ENCODE measurements at places on chromosomes 4 and X. TPM values are rescaled to one million over a fixed set of nuclear protein-coding genes. Genes with fewer than 3 reads are reported as not detected.

- DNase-seq: no peak
Observed at GRCh38 chr4:13588954-13589353, 38.6 kb downstream of the BOD1L1 start.

DNA sequence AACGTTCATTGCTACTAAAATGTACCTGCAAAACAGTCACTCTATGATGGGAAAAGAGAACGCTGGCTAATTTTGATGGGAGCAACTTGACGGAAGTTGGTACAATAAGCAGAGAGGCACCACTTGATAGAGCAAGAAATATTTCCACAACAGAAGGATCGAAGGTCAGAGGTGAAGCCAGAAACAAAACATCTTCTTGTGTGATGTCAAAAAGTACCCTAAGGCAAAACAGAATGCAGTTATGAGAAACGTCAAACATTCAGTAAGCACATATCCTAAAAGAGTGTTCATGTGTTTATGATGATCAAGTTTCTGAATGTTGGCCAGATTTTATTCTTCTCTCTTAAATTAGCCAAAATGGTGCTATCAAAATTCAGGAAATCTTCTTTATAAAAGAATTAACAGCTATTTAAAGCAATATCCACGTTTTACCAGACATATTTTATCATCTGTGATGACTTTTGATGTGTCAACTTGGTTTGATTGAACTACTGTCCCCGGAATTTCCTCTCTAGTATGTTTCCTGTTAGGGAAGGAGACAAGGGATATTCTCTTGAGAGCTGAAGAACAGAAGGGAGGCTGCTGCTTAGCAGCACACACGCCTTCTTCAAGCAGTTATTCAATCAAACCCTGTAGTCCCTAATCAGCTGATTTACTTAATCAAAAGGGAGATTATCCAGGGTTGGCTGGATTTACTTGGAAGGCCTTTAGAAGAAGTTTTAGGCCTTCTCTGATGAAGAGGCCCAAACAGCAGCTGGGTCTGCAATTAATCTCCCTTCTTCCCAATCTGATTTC is 15.7 kb downstream of the AASDH start:
- DNase-seq: no peak

Gene F11
- total RNA-seq: not detected

DNA sequence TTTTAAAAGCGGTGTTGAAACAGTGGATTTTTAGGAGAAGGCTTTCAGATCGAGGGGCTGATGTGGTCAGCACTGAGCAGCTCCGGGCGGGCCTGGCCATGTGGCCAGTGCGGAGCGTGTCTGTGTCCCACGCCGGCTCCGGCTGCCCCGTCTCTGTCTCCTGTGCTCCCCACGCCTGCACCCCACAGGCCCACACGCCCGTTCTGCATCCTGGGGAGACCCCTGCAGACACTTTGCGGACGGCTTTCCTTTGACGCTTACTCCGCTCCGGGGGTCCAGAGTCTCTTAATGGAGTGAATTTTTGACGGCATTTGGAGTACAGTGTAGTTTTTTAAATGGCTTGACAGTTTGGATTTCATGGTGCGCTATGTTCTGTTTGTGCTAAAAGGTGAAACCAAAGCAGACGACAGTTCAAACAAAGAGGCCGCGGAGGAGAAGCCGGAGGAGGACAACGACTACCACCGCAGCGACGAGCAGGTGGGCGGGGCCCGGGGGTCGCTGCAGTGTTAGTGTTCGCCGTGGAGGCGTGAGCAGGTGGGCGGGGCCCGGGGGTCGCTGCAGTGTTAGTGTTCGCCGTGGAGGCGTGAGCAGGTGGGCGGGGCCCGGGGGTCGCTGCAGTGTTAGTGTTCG is 38.7 kb downstream of the PCGF3 start:
- no peak for DNase-seq

DNA sequence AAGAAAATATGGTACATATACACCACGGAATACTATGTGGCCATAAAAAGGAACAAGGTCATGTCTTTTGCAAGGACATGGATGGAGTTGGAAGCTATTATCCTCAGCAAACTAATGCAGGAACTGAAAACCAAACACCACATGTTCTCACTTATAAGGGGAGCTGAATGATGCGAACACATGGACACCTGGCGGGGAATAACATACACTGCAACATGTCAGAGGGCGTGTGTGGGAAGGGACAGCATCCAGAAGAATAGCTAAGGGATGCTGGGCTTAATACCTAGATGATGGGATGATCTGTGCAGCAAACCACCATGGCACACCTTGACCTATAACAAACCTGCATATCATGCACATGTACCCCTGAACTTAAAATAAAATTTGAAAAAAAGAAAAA is 19.5 kb upstream of the CNKSR2 start:
- DNase-seq: no peak

- no peak for DNase-seq
Observed at GRCh38 chrX:40265936-40266335, 168.2 kb upstream of the BCOR start.

GRCh38 chr4:41748074-41748570 is 403 bp downstream of the PHOX2B start:
- no peak for DNase-seq

Gene HSFX1
- total RNA-seq: 0.79 TPM

- no peak for DNase-seq
Observed at GRCh38 chr4:9942921-9943600, 78.2 kb downstream of the SLC2A9 start.

DNA sequence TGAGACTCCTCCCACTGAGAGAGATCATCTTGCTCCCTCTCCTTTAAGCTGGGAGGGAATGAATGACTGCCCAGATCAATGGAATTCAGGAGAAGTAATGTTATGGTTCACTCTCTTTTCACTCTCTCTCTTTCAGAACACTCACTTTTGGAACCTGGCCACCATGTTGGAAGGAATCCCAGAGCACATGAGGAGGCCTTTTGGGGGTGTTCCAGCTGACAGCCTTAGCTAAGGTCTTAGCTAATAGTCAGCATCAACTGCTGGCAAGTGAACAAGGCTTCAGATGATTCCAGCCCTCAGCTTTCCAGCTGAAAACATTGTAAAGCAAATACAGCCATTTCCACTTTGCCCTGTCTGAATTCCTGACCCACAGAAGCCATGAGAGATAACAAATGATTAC is 124.0 kb upstream of the CLNK start:
- DNase-seq: peak; percentile 72

GRCh38 chrX:114906984-114907510 is 110.4 kb downstream of the IL13RA2 start:
- DNase-seq: no peak

Gene CDKL5
- 8.1 TPM for total RNA-seq

DNA sequence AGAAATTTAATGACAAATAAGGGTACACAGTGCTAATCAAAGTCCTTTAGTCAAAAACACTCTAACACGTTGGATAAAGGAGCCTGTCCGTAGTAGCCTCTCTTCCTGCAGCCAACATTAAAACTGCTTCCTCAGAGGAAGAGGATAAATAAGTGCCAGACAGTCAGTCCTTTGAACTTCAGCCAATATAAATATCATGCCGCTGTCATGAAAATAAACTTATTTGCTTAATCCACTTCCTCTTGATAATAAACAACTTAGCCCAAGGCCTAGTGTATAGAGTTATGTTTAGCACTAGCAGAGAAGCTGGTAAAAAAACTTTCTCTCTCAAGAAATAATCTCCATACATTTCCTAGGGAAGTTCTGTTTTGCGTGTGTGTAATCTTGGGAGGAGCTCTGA is 196.7 kb downstream of the HS3ST1 start:
- no peak for DNase-seq

GRCh38 chr4:72031868-72032608 is at the start of gene NPFFR2:
NPFFR2 (plus strand) TSS chr4:72032000; CDS start chr4:72128592, 96,592 bp downstream.
- DNase-seq: no peak

Gene RGN
- total RNA-seq: 3.7 TPM

GRCh38 chr4:19983072-19983471 is 268.6 kb upstream of the SLIT2 start:
- peak; percentile 92 for DNase-seq

GRCh38 chr4:95107635-95108034 is 349.9 kb downstream of the BMPR1B start:
- DNase-seq: no peak

- DNase-seq: no peak
Observed at GRCh38 chr4:147400721-147401120, 80.2 kb upstream of the EDNRA start.

Gene PDGFRA
- total RNA-seq: 138 TPM

Gene GPM6B
- total RNA-seq: 17.5 TPM

DNA sequence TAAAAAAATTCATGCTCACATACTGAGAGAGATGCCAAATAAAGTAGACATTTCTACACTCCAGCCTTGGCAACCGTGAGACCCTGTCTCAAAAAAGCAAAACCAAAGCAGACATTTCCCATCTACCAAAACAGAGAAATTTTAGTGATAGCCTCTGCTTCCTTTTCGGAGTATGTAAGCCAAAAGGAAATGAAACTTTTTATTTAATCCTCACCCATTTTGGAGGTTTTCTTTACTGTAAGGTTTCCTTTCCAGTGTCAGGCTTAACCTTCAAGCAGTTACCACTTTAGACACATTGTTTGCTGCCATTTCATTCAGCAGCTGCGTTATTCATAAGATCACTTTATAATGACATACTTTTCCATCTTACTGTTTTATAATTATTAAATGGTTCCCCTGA is 15.9 kb downstream of the ADD1 start:
- DNase-seq: no peak

DNA sequence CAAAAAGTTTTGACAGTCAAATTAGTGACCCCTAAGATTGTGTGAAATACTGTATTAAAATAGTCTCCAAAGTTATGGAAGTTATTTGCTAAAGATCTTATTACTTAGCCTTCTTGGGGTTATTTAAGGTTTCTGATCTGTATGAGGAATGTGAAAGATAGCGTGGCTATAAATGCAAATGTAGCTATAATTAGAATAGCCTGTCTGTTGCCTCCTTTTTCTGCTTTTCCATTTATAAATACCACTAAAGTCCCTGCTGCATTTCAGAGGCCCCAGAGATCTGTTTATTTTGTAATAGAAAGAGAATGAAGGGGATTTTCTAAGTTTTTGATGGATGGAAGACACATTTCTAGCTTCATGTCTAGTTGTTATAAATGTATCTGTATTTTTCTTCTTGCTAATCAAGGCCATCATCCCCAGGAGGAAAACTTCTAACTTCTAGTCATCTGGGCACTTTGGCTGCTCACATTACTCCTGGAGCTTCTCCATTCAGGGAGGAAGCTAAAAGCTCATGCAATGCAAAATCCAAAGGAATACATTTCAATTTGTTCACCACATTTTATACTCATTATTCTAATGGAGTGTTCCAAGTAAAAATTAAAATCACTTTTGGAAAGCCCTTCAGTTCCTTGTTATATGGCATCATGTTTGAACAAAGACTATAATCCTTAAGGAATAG is 73.9 kb downstream of the INTS12 start:
- DNase-seq: no peak

Gene DCX
- 2.4 TPM for total RNA-seq

DNA sequence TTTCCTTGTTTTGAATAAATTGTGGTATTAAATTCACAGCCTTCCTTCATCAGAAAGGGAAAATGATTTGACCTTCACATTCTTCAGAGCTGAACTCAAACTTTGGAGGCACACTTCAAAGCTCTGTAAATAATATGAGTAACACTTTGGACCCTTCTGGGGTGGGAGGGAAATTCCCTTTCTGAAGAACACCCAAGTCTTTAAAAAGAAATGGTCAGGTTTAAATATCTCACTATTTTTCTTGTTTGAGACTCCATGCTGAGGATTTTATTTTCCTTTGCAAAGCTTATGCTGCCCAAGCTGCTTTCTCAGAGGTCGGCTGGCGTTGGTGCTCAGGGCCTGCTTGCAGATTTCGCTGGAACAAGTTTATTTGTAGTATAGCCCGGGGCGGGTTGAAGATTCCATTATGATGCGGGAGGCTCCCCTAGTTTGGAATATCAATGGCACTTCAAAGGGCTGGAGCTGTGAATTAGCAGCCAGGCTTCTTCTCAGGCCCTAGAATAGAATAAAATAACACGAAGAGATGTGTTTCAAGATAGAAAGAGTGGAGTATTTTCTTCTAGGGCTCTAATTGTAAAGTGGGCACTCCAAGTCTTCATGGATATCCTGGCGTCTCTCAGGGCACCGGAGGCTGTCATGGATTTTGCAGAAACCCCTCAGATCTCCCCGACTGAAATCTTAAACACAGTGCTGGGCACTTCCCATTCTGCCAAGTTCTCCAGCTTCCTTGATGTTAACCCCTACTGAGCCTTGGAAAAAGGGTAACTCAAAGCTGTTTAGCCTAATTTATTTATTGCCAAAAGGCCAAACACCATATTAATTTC is 315.6 kb downstream of the GPAT3 start:
- DNase-seq: no peak

Gene TEX11
- total RNA-seq: not detected

Gene TCEAL1
- 21.2 TPM for total RNA-seq

GRCh38 chr4:3183008-3183407 is 66.0 kb upstream of the MSANTD1 start:
- DNase-seq: no peak

- peak; percentile 75 for DNase-seq
Observed at GRCh38 chr4:159010563-159011260, 92.2 kb upstream of the RAPGEF2 start.

DNA sequence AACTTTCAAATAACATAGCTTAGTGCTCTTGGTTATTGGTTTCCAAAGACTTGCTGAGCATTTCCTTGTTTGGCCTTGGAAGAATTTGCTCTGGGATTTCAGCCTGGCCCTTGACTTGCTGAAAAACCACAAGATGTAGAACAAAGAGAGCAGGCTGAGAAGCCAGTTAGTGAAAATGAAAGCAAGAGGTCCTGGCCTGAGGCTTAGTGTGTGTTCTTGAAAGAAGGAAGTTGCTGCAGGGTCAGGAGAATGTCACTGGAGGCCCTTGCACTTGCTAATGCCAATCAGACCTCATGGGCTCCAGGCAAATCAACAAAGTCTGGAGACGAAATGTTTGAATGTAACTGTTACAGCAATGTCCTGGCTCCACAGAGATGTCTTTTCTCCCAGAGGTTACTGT is 79.4 kb downstream of the SYNPO2 start:
- peak; percentile 74 for DNase-seq

Gene AFF2
- 5.9 TPM for total RNA-seq

Gene SERPINA7
- total RNA-seq: not detected

GRCh38 chrX:78658414-78658813 is 714 bp downstream of the RTL3 start:
- DNase-seq: no peak

Measured in skin of body (tissue), 3 donors.